ENCODE measurements at places on chromosomes 7 and 10. TPM values are rescaled to one million over a fixed set of nuclear protein-coding genes. Genes with fewer than 3 reads are reported as not detected.

NKX1-2 gene
- total RNA-seq, result not detected

DNA sequence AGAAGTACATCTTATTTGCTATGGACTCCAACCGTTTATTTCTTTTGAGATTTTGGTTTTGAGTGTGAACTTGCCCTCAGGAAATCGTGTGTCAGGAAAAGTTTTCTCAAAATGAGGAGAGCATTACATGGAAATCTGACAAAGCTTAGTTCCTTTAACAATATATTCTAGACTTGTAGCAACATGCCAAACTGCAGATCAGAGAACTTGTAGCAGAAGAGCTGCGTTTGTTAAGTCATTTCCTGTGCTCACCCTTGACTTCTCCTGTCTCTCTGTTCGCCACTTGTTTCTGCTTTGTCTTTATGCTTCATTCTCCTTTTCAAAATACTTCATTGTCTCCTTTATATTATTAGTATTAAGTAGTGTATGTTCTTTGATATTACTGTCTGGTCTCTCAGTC, 116.6 kb upstream of the FOXP2 start:
- no peak for DNase-seq

SPOCK2 gene
- total RNA-seq, result 139 TPM

DNA sequence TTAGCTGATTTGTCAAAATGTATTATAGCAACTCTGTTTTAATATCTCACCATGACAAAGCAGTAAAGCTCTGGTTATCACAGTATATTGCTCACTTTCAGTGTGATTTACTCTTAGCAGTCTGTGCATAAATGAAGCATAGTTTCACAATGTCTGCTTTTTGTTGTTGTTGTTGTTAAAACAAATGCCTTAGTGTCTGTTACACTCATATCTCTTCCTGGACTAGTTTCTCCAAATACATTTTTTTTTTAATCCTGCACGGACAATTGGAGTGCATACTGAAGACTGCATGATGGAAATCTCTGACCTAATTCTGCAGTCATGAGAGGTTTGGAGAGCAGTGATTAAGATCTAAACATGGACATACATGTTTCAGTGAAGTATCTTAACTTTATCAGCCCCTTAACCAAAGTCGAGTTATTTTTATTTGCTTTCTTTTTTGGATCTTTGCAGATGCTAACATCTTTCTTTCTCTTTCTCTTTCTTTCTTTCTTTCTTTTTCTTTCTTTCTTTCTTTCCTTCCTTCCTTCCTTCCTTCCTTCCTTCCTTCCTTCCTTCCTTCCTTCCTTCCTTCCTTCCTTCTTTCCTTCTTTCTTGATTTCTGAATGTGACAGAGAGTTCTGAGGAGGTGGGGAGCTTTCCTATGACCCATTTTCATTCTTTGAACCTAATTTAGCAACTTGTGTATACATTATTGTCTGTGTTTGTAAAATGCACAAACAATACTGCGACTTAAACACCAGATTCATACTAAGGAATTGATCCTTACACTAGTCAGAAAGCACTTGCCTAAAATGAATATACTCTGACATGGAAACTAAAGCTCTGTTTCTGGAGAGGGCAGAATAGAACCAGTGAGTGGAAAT, 161.5 kb upstream of the AGR3 start:
- DNase-seq, result no peak

TMEM229A gene
- total RNA-seq, result not detected

- DNase-seq, result peak; percentile 54
These were observed 26.0 kb downstream of the PRSS2 start for GRCh38 chr7:142796501-142797390.

PNLIPRP1 gene
- not detected for total RNA-seq

GRCh38 chr7:1457949-1458682, 1.2 kb downstream of the MICALL2 start:
- no peak for DNase-seq

DNA sequence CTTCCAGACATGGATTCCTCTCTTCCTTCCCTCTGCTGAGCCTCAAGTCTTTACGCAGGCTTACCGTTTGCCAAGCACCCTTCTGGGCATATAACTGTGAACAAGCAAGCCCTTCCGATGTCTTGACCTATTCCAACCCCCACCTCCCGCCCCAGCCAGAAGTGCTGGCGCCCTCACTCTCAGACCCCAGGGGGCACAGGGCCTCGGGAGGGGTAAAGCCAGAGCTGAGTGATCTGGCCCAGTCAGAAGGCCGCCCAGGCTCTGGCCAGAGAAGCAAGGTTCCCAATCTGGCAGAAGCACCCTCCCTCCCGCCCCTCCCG, 1.2 kb downstream of the PRRT4 start:
- DNase-seq, result no peak

ZC3HAV1L gene
- total RNA-seq, result 1.8 TPM

GRCh38 chr10:49592726-49593563, 17.2 kb upstream of the SLC18A3 start:
- DNase-seq, result peak; percentile 67

DNA sequence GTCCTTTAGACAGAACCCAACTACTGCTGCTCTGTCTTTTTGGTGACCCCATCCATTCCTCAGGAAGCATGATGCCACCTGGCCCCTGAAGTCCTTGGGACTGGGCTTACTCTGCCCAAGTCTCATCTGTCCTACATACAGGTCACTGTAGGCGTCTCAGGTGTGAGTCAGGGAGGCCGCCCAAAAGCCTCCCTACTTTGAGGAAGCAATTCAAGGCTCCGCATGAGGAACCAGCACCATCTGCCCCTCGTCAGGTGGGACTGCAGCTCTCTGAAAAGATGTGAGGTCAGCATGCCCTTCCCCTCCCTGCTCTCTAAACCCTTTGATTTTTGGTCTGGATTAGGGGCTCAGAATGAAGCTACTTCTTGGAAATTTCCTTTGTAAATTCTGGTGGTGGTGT, 354.8 kb downstream of the CXCL12 start:
- no peak for DNase-seq
